IPS DF 6.9 (cell line): ENCODE measurements at places on chromosomes 2 and 18.

GRCh38 chr2:108579623-108580022 is 45.4 kb downstream of the LIMS1 start:
- DNase-seq, result no peak

DNA sequence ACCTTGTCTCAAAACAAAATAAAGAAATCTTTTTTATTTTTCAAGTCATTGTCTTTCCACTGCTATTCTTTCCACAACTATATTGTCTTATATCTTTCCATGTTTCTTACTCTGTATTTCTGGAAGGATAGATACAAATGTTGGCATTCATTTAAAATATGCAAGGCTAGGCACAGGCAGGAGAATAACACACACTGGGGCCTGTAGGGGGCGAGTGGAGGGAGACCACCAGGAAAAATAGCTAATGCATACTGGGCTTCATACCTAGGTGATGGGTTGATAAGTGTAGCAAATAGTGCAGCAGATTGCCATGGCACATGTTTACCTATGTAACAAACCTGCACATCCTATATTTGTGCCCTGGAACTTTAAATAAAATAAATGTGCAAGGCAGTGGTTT is 9.6 kb downstream of the MRPL30 start:
- no peak for DNase-seq

GRCh38 chr2:71695235-71696120 is 242.1 kb downstream of the DYSF start:
- no peak for DNase-seq

- DNase-seq, result no peak
Observed at GRCh38 chr2:109351164-109351756, 222.3 kb downstream of the SH3RF3 start.

- no peak for DNase-seq
Observed at GRCh38 chr2:46025081-46025480, 272.1 kb upstream of the EPAS1 start.

DNA sequence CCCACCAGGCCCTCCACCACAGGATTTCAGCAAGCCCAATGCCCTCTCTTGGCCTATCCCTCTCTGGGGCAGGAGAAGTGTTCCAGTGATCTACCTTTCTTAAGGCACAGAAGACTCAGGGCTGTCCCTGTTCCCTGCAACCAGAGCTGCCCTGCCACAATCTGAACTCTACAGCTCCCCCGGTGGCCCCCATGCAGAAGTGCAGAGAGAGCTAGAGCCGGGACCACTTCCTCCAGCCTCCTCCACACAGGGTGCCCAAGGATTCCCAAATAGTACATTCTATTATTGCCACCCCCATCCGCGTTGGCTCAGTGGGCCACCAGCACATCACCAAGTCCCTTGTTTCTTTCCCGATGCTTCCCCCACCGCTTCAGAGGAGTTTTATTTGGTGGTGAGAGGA is 114.8 kb upstream of the PTPRM start:
- DNase-seq, result peak; percentile 50

DNA sequence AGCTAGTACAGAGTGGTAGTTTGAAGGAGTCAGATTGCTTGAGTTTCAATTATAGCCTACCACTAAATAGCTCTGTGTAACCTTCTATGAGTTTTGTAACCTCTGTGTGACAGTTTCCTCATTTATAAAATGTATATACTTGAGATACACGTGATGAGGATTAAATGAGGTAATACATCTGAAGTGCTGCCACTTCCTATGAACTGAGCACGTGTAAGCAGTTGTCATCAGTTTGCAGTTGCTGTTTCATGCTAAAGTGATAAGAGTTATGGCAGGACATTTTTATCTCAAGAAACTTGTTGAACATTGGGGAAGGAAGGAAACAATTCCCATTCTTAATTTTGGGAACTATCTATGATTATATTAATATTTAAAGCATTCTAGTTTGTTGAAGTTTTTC is 38.5 kb downstream of the CARF start:
- DNase-seq, result no peak

- no peak for DNase-seq
Observed at GRCh38 chr2:18180031-18180610, 301.7 kb downstream of the KCNS3 start.

DNA sequence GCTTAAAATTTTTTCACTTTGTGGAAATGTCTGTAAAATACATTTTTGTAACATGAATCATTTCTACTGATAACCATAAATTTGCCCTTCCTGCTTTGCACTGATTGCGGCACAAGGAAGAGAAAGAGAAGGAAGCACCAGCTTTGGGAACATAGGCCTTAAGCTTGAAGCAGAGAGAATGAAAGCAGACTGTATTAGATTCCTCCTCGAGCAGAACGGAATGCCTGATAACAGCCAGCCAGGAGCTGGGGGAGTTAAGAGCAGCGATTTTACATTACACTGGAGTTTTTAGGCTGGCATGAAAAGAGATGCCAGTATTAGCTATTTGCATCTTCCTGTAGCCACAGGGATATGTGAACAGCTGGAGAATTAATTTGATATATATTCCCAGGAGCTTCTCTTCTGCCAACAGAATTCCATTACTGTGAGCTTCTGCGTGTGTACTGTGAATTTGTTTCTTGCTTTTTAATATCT is 33.5 kb downstream of the CRIM1 start:
- DNase-seq, result no peak

DNA sequence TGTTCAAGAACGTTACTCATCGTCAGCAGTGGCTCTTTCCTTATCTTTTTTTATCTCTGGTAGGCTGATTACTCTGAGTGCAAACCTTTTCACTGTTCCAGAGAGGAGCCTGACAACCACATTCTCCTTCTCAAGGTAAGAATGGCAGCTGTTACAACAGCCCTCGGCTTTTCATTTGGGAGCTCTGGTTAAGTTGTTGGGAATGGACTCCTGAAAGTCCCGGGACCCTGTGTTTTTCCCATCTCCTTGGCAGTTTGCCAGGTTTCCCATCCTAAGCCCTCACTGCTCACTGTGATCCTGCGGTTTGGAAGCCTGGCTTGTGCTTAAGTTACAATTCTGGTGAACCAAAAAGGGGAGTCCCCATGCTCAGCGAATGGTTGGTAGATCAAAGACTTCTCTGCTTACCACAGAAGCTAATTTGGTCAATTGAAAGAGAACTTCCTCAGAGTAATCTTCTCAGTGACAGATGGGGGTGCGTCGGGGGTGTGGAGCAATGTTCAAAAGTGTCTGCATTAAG is 122.3 kb downstream of the LYPD6B start:
- no peak for DNase-seq

GRCh38 chr2:198546122-198546521 is 741.7 kb downstream of the PLCL1 start:
- no peak for DNase-seq

DNA sequence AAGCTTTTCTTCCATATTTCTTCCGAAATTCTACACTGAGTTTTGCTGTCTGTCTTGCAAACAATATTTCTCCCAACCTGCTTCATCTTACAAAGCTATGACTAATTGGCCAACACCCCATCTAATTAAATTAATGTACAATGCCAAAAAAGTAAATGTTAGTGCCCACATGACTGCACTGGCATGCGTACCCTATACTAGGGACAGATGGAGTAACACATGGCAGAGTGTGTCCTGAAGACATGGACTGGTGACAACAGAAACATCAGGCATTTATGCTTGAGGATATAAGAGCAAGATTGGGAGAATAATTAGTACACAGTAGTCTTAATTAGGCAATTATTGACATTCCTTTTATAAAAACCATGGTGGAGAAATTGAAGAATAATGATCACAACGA is 66.8 kb downstream of the MREG start:
- no peak for DNase-seq

DNA sequence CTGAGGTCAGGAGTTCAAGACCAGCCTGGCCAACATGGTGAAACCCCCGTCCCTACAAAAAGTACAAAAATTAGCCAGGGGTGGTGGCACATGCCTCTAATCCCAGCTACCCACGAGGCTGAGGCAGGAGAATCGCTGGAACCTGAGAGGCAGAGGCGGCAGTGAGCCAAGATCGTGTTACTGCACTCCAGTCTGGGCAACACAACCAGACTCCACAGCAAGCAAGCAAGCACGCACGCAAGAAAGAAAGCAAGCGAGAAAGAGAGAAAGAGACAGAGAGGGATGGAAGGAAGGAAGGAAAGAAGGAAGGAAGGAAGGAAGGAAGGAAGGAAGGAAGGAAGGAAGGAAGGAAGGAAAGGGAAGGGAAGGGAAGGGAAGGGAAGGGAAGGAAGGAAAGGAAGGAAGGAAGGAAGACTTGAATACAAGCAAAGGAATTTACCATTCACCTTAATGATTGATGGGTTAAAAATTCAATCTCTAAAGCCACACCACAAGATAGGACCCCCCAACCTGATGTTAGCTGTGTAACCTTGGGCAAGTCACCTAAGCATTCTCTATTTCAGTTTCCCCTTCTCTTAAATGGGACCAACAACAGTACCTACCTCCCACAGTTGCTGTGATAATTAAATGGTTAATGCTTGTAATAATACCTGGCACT is 181.7 kb downstream of the ATAD2B start:
- no peak for DNase-seq

DNA sequence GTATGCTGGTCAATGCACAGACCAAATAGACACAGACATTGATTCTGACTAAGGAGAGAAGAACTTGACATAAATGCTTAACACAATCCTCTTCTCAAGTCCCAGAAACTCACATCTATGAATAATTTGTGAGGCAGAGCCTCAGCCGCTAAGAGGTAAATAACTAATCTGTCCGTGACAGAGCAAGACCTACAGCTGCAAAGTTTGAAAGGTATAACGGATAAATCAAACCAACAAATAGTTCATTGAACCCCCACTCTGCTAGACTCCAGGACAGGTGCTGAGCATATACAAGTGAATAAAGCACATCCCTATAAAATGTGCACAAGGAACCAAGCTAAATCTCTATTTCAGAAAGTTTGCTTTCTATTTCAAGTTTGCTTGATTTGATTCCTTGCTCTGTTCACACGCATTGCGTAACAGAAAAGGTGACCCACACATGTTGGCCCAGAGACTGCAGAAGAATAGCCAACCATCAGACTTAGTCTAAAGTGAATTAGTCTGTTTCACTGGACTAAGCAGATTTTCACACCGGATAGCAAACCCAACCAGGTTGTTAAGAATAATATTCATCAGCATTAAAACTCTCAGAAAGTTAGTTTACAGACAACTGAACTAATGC is 51.7 kb downstream of the NCKAP5 start:
- no peak for DNase-seq

GRCh38 chr2:60118061-60118460 is 435.4 kb downstream of the BCL11A start:
- no peak for DNase-seq

DNA sequence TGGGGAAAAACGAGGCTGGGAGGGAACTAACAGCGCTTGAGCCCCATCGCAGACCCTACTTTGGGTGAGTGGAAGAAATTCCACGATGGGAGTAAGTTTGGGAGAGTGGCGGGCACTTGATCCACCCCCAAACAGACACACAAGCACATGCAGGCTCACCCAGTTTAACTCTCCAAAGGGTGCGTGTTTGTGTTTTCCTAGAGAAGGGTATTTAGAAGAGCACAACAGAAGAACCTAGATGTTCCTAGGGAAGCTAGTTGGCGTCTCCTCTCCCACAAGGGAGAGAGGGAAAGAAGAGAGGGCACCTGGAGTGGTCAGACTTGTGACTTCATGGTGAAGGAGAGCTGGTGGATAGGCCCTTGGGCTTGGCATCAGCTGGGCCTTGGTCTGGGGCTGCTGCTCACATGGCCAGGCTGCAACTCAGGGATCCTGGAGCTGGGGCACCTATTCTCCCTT is 3.2 kb downstream of the GATA6 start:
- DNase-seq, result no peak

DNA sequence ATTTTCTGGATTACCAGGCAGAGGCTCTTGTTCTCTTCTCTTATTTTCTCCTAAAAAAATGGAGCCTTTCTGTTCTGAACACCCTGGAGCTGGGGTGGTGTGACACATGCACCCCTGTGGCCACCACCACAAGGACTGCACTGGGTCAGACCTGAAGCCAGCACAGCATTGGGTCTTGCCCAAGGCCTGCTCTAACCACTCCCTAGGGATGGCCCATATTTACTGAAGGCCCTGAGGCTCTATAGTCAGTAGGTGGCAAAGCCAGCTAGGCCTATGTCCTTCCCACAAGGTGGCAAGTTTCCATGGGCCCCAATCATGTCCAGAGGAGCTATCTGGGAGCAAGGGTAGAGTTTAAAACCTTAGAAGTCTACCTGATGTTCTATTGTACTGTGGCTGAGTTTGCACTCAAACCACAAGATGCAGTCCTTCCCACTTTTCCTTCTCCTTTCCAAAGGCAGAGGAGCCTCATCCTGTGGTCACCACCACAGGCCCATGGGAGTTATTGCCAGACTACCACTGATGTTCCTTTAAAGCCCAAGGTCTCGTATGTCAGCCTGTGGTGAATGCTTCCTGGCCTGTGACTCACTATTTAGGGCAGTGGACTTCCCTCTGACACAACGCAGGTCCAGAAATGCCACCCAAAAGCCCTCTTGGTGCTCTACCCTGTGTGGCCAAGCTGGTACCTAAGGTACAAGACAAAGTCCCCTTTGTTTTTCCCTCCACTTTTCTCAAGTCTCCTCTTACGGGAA is 15.0 kb upstream of the FMNL2 start:
- DNase-seq, result no peak

DNA sequence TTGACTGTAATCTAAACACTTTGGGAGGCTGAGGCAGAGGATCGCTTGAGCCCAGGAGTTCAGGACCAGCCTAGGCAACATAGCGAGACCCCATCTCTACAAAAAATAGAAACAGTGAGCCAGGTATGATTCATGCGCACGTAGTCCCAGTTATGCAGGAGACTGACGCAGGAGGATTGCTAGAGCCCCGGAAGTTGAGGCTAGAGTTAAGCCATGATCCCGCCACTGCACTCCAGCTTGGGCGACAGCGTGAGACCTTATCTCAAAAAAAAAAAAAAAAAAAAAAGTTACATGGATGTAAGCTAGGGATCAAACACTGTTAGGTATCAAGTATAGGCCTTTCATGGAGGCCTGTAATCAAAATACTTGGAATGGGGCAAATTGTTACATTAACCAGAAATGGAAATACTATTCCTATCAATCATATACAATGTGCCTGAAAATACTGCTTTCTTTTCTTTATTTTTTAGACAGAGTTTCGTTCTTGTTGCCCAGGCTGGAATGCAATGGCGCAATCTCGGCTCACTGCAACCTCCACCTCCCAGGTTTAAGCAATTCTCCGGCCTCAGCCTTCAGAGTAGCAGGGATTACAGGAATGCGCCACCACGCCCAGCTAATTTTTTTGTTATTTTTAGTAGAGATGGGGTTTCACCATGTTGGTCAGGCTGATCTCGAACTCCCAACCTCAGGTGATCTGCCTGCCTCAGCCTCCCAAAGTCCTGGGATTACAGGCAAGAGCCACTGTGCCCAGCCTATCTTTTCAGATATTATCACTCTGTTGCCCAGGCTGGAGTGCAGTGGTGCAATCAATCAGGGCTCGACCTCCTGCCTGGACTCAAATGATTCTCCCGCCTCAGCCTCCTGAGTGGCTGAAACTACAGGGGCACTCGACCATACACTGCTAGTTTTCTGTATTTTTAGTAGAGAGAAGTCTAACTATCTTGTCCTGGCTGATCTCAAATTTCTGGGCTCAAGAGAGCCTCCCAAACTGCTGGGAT is 27.2 kb downstream of the XPO1 start:
- DNase-seq, result no peak

- no peak for DNase-seq
Observed at GRCh38 chr2:3267869-3268704, 109.5 kb downstream of the EIPR1 start.
